ENCODE measurements at places on chromosomes 4 and X. TPM values are rescaled to one million over a fixed set of nuclear protein-coding genes. Genes with fewer than 3 reads are reported as not detected.

GRCh38 chr4:165740911-165741310 lies 132.1 kb upstream of the TLL1 start:
- no peak for DNase-seq

- no peak for DNase-seq
Measured at GRCh38 chr4:41103657-41104056, 110.7 kb downstream of the APBB2 start.

GRCh38 chr4:69649207-69649606 lies 3.8 kb downstream of the UGT2A1 start:
- no peak for DNase-seq

- DNase-seq, result no peak
Measured at GRCh38 chr4:102901804-102902203, 33.0 kb downstream of the CISD2 start.

GRCh38 chrX:116238567-116239255 lies 68.2 kb downstream of the AGTR2 start:
- DNase-seq, result no peak

The FRYL gene
- 36.2 TPM for total RNA-seq

Data from H4 (cell line).